Hindlimb muscle (tissue), 1 donor: ENCODE measurements at places on chromosomes 2 and 18. TPM values are rescaled to one million over a fixed set of nuclear protein-coding genes. Genes with fewer than 3 reads are reported as not detected.

Gene TCF23
- polyA plus RNA-seq: 0.17 TPM

Gene ASIC4
- 0.48 TPM for polyA plus RNA-seq

Gene EPHA4
- 12.2 TPM for polyA plus RNA-seq

Gene SP5
- 5.5 TPM for polyA plus RNA-seq

Gene SLC40A1
- 42.2 TPM for polyA plus RNA-seq

DNA sequence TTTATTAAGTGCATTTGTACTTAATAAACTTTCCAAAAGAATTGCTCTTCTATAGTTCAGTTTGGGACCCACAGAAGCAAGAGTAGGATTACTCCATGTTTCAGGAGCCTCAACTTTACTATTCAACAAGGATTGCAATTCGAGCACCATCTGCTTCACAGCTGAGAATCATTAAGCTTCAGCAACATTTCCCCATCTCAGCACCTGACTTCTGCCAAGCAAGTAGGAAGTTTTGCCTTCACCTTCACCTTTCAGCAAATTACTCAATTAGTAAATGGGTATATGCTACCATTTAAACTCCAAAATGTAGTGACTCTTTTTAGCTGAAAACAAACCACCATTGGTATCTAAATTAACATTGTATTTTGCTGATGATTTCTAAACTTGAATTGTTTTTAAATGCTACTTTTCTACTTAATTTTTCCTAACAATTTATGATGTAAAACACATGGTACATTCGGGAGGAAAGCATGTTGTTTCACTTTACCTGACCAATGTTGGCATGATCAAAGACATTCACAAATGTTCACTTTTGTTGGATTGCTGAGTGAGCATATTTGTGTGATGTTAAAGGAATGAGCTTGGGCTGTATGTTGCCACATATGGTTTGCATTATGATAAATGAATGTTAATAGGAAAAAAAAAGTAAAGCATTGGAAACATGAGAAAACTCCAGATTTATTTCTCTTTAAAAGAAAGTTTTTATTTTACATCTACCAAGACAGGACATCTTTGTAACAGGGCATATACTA is 159.2 kb downstream of the GULP1 start:
- DNase-seq: peak; percentile 58

GRCh38 chr2:61671561-61672315 is 133.6 kb upstream of the XPO1 start:
- no peak for DNase-seq

- DNase-seq: no peak
These were observed 42.5 kb downstream of the RASGRP3 start for GRCh38 chr2:33518929-33519328.

- no peak for DNase-seq
These were observed 20.3 kb downstream of the KCNG2 start for GRCh38 chr18:79818036-79818435.

DNA sequence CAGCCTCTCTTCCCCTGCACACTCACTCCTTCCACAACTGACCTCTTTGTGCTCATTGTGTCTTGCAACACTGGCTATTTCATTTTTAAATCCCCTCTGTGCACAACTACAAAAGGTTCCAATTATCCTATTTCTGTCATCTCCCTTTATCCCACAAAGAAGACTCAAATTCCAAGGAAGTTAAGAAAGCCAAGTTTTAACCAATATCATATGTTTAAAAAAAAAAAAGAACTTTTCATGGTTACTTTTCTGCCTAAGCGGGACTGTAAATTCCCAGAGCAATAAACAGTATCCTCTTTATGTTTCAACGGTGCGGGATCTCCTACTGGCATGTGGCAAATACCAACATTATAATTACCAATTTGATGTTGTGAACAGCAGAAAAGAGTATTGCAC is 83.8 kb downstream of the DOCK10 start:
- DNase-seq: peak; percentile 24

GRCh38 chr2:31563273-31563839 is 17.4 kb downstream of the SRD5A2 start:
- no peak for DNase-seq

GRCh38 chr2:205175831-205176230 is 506.5 kb upstream of the NRP2 start:
- DNase-seq: no peak

DNA sequence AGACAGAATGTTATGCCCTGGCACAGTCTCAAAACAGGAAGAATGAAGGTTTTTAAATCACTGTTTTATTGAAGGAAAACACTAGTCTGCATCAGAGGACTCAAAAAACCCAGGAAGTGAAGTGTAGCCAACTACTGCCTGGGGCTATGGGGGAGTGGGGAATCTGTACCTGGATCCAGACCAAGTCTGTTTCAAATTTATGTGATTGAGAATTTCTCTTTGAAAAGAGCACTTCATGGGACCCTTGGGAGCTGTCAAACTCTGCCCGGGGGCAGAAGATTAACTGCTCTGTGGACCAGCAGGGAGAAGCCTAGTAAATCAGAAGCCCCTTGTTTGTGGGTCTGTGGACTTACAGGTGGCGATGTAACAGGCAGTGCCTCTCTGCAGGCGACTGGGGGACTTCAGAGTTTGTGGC is 45.3 kb upstream of the TANC1 start:
- no peak for DNase-seq
